ENCODE measurements at places on chromosomes 4 and X. TPM values are rescaled to one million over a fixed set of nuclear protein-coding genes. Genes with fewer than 3 reads are reported as not detected.
A peak's percentile ranks its signal among the peaks of the same experiment; 100 is the strongest.

Gene EGF
- 0.36 TPM for total RNA-seq

Gene CSAG3
- total RNA-seq, result not detected

Gene TEX13B
- total RNA-seq, result not detected

DNA sequence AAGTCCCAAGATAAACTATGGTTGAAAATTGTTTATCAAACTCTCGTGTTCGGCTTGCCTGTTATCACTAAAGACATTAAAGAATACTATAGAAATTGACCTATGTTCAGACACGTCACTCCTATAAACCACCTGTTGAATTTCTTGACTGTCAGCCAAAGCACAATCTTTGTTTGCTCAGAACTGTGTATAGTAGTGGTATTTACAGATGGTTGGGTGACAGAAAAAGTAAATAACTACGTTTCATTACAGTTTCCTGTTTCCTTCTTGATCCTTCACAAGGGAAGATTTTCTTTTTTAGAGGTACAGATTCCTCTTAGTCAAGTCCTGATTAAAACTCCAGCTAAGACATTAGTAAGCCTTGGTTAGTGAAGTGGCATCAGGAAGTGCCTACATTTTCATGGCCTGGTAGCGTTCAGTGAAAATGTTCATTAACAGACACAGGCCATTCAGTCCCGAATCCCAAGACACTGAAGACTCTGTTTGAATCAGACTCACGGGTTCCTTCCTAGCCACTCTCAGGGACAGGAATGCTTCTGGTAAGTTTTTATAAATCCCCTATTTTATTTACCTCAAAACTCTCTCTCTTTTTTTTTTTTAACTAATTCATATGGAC, at the start of gene SMIM31:
Gene SMIM31 (plus strand): TSS at position 259 of the 616 bp plus-strand sequence. CDS start 16,313 bp downstream, outside the sequence.
- DNase-seq, result no peak
- no peaks in the 10 kb centered on the region for H3K36me3 ChIP-seq
- no peak within 1 kb of the TSS for H3K4me3 ChIP-seq
- H3K4me1 ChIP-seq, result no peaks in the 10 kb centered on the region

DNA sequence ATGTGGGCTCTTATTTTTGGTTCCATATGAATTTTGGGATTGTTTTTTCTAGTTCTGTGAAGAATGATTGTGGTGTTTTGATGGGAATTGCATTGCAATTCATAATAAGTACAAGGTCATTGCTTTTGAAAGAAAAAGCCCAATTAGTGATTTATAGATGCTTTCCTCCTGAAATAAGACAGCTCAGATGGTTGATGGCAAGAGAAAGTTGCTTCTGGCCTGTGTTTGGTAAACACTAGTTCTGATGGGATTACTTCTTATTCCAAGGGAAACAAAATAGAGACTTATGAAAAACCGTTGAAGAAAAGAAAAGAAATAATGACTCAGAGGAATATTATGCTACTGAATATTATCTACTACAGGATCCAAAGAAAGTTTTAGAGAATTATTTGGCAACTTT, 144.9 kb downstream of the SPANXA1 start:
- no peak overlapping the region for H3K27ac ChIP-seq
- no peak overlapping the region for H3K4me3 ChIP-seq
- no peaks in the 10 kb centered on the region for H3K36me3 ChIP-seq
- H3K4me1 ChIP-seq, result no peaks in the 10 kb centered on the region

- no peak overlapping the region for H3K27ac ChIP-seq
- no peaks in the 10 kb centered on the region for H3K27me3 ChIP-seq
- H3K4me3 ChIP-seq, result no peak overlapping the region
- H3K36me3 ChIP-seq, result no peaks in the 10 kb centered on the region
- H3K4me1 ChIP-seq, result peaks cover 2% of the 10 kb centered on the region
- peak; percentile 89 for DNase-seq
Observed at GRCh38 chrX:153778684-153779101, 2.1 kb upstream of the SRPK3 start.
